ENCODE measurements at places on chromosomes 6 and 20.

- DNase-seq, result no peak
Measured at GRCh38 chr20:32163951-32164350, 43.6 kb downstream of the PLAGL2 start.

DNA sequence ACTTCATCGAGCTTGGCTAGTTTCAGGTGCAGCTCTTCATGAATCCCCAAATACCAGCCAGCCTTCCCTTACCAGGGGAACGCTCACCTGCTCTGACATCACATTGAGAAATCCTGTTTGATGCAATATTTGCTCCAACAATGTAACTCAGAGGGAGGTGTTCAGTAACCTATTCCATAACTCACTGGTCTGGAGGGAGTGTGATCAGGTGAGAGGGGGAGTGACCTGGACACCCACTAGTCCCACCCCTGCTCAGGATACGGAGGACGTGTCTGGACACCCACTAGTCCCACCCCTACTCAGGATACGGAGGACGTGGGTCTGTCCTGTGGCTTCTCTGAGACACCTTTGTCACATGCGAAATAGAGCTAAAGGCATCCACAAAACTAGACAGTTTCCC is 70.3 kb downstream of the HUS1B start:
- DNase-seq, result no peak

- DNase-seq, result no peak
Measured at GRCh38 chr20:46368902-46369268, 37.5 kb downstream of the ELMO2 start.

- no peak for DNase-seq
Measured at GRCh38 chr6:135104199-135104598, 49.6 kb upstream of the HBS1L start.

DNA sequence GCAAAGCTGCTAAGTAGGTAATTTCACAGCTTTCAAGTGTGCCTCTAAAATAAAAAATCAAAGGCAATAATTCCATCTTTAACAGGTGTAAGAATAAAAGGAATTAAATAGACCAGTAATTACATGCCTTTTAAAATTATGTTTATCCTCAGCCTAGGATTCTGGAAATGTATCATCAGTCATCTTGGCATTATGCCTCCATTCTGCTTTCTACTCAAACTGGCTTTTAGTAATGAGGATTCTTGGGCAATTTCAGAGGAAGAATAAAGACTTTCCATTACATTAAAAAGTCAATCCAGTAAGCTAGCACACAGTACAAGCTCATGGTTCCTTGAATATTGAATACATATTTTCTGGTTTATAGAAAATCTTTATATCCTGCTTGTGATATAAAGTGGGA is 44.7 kb downstream of the GSTA2 start:
- DNase-seq, result no peak

- DNase-seq, result no peak
Measured at GRCh38 chr6:161104966-161105365, 113.4 kb downstream of the MAP3K4 start.

- DNase-seq, result no peak
Measured at GRCh38 chr6:3259491-3259958, 778 bp downstream of the PSMG4 start.

GRCh38 chr6:73696966-73697655 is 1.1 kb downstream of the CD109 start:
- DNase-seq, result no peak

GRCh38 chr20:36845288-36845971 is 30.5 kb upstream of the TLDC2 start:
- no peak for DNase-seq

DNA sequence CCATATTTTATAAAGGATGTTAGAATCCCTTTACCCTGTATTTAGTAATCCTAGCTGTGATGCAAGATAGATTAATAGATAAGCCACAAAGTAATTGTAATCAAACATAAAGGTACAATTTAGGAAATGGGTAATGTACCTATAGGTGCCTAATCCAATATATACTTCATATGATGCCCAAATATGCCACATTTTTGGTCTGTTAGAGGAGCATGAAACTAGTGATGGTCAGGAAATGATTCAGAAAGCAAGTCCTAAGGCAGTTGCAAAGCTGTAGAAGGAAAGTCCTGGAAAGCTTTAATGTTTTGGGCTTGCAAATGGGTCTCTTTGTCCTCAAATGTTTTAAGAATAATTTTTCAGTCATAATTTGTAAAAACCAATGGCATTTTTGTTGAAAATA is 76.6 kb upstream of the PTPRK start:
- no peak for DNase-seq

Measured in chondrocyte (in vitro differentiated cells).